ENCODE measurements at places on chromosomes 2 and 18. TPM values are rescaled to one million over a fixed set of nuclear protein-coding genes. Genes with fewer than 3 reads are reported as not detected.

Gene FSIP2
- total RNA-seq = 0.96 TPM

Gene CXXC1
- total RNA-seq = 128 TPM

Gene HS1BP3
- 10.1 TPM for total RNA-seq

Gene IL1F10
- total RNA-seq = not detected

Gene IKZF2
- total RNA-seq = 8.9 TPM

Gene RGPD3
- 0.11 TPM for total RNA-seq

Gene DAW1
- total RNA-seq = not detected

Gene CHRNG
- total RNA-seq = not detected

Gene SLC11A1
- total RNA-seq = 4.9 TPM

Gene IGFBP5
- not detected for total RNA-seq

Gene ASPRV1
- 0.81 TPM for total RNA-seq

Gene NYAP2
- not detected for total RNA-seq

Gene PLEKHH2
- total RNA-seq = 2.7 TPM

Gene SOX11
- total RNA-seq = not detected

Gene RPRM
- total RNA-seq = not detected

Gene RAMP1
- total RNA-seq = not detected

Gene C1QL2
- not detected for total RNA-seq

Gene ZAP70
- 470 TPM for total RNA-seq

Gene OXER1
- not detected for total RNA-seq

Gene SLC4A3
- total RNA-seq = 0.20 TPM

Gene GAL3ST2
- total RNA-seq = 1.5 TPM

Gene CIB4
- total RNA-seq = not detected

Gene SULT1C4
- not detected for total RNA-seq

Gene INHBB
- total RNA-seq = not detected

Gene EMILIN1
- total RNA-seq = 0.14 TPM

Gene POTEJ
- total RNA-seq = not detected

Gene FAM110C
- total RNA-seq = 0.16 TPM

Gene RAB17
- not detected for total RNA-seq

Gene NMUR1
- 0.11 TPM for total RNA-seq

Gene VPS4B
- 50.8 TPM for total RNA-seq

Gene MEP1B
- not detected for total RNA-seq

Gene STRN
- 20.8 TPM for total RNA-seq

Gene TNFAIP6
- not detected for total RNA-seq

Gene UNC80
- not detected for total RNA-seq

Gene MFSD6
- 41.2 TPM for total RNA-seq

Gene SFXN5
- 5.4 TPM for total RNA-seq

Gene ARHGEF33
- total RNA-seq = not detected

Gene CCDC148
- not detected for total RNA-seq

Gene RAB31
- 1.3 TPM for total RNA-seq

Gene SLC5A7
- not detected for total RNA-seq

Gene PROM2
- 0.60 TPM for total RNA-seq

Gene CNGA3
- total RNA-seq = not detected

Gene ABHD3
- 25.4 TPM for total RNA-seq

Gene RGPD4
- 0.53 TPM for total RNA-seq

Gene TPO
- total RNA-seq = not detected

Gene ZSWIM2
- total RNA-seq = not detected

Gene PAX8
- total RNA-seq = 0.36 TPM

Gene EGR4
- 0.17 TPM for total RNA-seq

Gene WIPF1
- total RNA-seq = 237 TPM

Gene ALLC
- total RNA-seq = not detected

Gene SERPINB11
- not detected for total RNA-seq

Gene MARCO
- total RNA-seq = 0.22 TPM

Gene LYPD6B
- not detected for total RNA-seq

Gene C2orf66
- not detected for total RNA-seq

Gene SLC9A4
- not detected for total RNA-seq

Gene HJURP
- 0.25 TPM for total RNA-seq

Gene PAIP2B
- total RNA-seq = 2.5 TPM

Gene REG1A
- total RNA-seq = not detected

Data from CD4-positive, alpha-beta T cell (primary cell).